ENCODE measurements at places on chromosomes 6 and 20.
A peak's percentile ranks its signal among the peaks of the same experiment; 100 is the strongest.

GRCh38 chr6:49636713-49637349, at the start of gene RHAG:
Gene RHAG (minus strand): TSS chr6:49636839. CDS start chr6:49636812, 27 bp downstream.
- no peak for DNase-seq

DNA sequence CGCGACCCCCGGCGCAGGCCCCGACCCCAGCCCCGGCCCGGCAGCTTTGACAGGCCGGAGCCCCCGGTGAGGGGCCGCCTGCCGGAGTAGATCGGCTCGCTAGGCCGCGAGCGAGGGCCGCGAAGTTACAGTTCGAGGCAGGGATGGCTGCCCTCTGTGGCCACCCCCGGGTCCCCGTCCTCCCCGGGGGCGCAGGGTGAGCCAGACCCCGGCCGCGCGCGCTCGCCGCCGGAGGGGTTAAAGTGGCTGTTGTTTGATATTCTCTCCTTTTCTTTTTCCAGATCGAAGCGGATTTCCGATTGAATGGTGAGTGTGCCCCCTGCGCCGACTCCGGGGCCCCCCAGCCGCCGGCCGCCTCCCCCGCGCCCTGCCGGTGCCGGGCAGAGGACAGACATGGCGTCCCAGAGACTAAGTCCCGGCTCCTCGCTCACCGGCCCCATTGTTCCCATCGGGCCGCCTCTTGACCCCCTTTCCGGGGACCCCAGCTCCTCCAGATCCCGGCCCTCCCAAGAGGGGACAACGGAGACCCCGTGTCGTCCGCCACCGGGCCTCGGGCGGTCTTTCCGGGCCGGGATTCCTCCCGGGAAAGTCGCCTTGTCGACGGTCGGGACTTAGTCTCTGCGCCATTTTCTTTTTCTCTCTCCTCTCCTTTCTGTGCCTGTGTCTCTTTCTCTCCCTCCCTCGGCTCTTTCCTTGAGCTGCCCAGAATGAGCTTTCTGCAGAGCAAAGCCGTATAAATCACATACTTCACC, 704 bp downstream of the TOP1 start:
- peak; percentile 46 for DNase-seq

- no peak for DNase-seq
Observed at GRCh38 chr6:7152462-7152861, 44.7 kb downstream of the RREB1 start.

DNA sequence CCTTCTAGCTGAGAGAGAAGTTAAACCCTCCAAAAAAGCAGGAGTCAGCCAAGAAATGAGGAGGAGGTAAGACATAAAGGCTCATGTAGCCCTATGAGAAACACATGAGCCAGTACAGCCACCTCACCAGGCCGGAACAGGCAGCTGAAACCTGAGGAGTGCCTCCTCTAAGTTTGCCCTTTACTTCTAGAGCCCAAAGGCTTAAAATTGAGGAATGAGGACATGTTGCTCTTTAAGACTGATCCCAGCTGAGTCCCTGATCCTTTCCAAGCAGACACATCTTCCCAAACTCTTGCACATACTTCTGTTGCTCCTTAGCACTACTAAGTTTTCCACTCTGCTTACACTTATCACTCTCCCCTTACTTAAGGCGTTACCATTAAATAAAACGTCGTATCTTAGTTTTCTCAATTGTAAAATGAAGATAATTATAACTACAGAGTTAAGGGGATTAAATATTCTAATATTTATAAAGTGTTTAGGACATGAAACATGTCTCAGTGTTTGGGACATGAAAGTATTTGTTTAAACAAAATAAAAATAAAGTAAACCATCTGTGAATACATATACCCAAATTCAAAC, 124.0 kb downstream of the OGFRL1 start:
- no peak for DNase-seq

DNA sequence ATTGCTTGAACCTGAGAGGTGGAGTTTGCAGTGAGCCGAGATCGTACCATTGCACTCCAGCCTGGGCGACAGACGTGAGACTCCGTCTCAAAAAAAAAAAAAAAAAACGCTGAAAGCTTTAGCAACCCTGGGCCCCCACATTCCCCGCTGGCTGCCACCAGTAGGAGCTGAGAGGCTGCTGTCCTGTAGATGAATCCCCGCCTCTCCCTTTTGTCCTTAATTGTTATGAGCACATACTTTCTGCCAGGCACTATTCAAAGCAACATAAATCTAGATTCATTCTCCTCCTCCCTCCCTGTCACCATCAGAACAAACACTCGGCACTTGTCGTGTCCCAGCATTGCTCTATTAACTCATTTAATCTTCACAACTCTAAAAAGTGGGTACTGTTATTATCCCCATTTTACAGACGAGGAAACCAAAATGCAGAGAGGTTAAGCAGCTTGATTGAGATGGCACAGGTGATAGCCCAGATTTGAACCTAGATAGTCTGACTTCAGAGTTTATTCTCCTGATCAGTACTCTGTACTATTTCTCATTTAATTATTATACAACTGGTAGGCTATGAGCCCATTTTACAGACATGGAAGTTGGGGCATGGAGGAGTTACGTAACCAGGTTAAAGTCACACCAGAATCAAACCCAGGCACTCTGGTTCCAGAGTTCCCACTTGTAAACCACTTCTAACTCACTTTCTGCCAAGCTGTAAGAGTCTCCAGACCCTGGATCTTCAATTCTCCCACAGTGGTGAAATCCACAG, 97.4 kb downstream of the EYA2 start:
- DNase-seq, result no peak

DNA sequence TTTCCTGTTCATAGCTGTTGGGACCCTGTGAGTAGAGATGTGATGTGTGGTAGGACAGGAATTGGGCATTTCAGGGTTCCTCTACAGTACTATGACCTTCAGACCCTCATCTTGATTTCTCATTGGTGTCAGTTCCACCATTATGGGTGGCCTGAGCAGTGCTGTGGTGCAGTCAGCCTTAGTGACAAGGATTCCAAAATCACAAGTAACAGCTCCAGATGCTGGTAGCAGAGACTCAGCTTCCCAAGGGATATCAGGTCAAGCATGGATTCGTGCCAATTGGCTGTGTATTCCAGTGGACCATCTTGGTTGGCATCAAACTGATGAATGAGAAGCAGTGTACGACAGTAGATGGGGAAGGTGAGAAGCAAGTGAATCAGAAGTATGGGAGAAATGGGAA, 3.8 kb downstream of the SMIM26 start:
- DNase-seq, result no peak

DNA sequence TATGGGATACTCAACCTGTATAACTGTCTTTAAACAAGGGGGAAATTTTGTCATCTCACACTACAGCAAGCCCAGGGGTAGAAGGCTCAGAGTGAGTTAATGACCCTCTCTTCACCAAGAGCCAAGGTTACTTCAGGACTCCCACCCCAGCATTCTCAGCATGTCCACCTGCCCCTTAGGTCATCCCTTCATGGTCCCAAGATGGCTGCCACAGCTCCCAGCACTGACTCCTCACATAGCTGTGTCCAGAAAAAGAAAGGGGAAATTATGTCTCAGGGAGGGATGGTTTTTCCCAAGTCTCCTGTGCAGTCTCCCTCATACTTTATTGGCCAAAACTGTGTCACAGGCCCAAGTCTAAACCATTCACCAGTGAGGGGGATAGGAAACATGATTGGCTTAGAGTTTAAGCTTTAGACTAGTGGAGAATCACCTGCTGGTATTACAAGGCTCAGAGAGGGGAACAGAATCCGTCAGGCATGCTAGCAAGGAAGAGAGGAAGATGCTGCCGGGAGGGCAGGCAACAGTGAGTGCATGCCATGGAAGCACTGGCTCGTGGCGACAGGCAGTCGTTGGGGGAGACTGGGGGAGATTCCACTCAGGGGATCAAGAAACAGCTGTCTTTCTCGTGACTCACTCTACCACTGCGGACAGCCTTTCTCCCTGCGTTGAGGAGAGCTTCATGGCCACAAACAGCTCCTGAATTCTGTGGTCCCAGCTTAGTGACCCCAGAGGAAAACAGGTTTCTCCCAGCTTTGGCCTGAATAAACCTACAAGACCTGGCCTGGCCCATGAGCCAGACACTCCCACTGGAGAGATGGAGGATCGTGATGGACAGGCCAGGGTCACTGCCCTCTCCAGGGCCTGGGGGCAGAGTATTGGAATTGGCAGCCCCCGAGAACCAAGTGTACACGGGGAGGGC, 37.2 kb downstream of the HM13 start:
- no peak for DNase-seq

- DNase-seq, result no peak
Observed at GRCh38 chr6:39945626-39946025, 11.4 kb upstream of the MOCS1 start.

DNA sequence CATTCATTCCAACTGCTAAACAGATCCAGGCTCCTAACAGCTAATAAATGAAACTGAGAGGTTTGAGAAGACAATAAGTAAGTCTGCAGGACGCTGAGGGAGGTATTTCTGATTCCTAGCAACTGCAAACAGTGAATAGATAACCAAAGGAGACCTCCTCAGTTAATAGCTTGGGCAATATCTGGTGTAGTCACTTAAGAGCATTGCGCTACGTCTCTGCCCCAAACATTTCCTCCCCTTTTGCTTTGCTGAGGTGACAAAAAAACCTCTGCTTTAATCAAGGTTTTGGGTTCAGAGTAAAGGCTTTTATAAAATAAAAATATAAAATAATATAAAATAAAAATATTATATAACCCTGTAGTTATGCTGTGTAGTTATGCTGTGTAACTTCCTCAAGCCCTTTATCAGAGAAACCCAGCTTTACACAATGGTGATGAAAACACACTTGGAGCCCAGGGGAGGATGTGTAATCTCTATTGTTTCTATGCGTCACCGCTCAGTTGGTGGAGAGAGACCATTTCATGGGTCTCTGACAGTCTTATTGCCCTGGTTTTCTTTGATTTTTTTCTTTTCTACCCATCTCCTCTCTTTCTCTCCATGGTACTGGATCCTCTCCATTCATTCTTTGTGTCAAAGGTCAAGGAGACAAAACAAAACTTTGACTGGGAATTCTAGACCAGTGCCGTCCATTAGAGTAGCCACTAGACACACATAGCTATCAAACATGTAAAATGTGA, 18.9 kb upstream of the CALHM5 start:
- DNase-seq, result no peak

DNA sequence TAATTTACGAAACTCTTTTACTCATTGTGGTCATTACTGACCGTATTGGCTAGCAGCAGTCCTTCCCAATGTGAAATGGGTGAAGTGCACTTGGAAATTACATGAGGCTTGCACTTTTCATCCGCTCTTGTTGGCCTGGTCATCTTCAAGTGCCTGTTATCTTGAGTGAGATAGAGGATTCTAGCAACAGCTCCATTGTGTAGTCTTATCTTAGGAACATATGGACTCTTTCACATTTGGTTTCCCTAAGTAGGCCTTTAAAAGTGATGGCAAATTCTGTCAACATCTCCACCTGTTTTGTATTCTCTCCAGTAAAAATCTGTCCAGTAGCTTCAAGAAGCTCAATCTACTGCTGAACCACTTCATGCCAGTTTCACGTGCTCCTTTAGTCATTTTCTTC, 114.8 kb upstream of the MARCKS start:
- no peak for DNase-seq

DNA sequence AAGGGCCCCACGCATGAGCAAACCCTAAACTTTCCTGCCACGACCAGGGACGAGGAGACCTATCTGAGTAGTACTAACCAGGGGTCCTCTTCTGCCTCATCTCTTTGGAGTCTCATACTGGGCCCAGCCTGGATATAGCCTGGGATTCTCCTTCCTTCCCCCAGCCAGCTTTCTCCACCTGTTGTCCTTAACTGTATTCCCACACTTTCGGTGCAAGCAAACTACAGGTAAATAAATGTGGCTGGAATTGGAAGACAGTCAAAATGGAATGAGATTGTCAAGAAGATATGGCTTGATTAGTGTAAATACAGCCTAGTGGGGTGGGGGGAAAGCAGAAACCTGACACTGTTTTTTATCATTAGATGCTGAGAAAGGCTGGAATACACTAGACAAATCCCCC, 23.5 kb upstream of the LY86 start:
- DNase-seq, result no peak

GRCh38 chr6:89311853-89312531, 3.1 kb downstream of the GABRR2 start:
- DNase-seq, result no peak

GRCh38 chr6:155676346-155676745, 220.7 kb upstream of the NOX3 start:
- no peak for DNase-seq

GRCh38 chr6:84597238-84597875, 167.0 kb downstream of the TBX18 start:
- DNase-seq, result no peak

- DNase-seq, result no peak
Observed at GRCh38 chr6:156890627-156891314, 113.6 kb downstream of the ARID1B start.

- no peak for DNase-seq
Observed at GRCh38 chr6:36739947-36740817, 42.6 kb downstream of the RAB44 start.

DNA sequence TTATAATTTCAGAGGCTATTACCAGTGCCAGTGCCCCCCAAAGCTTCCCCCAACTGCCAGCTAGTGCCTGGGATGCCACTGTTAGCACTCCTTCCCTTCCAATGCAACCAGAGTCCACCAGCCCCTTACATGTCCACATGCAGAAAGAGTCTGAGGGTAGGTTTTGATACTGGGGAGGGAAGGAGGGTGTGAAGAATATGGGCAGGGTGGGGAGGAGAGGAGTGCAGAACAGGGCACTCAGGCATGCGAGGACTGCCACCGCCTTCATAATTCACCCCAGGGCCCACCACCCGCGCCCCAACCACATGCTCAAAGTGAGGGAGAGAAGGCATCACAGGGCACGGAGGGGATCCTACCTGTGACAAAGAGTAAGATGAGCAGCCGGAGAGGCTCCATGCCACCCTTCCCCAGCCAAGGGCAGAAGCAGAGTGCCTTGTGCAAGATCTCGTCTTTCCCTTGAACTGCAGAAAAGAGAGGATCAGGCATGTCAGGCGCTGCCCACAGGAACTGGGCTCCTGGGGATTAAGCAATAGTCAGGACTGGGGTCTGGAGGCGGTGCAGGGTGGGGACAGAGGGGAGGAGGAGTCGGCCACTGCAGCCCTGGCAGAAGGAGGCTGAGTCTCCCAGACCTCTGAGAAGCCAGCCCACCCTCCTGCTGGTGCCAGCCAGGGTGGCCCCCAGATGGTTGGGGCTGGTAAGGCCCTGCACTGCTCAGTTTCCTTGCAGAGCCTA, at the start of gene TREM2:
TSS of gene TREM2 (minus strand) at position 430 of the 732 bp plus-strand sequence. CDS start at position 396, 34 bp downstream.
- DNase-seq, result no peak

- DNase-seq, result no peak
Observed at GRCh38 chr20:40457404-40457803, 231.6 kb downstream of the MAFB start.

GRCh38 chr6:14095437-14095836, 22.1 kb upstream of the CD83 start:
- no peak for DNase-seq

- DNase-seq, result no peak
Observed at GRCh38 chr6:52365317-52365716, 3.4 kb downstream of the PAQR8 start.

DNA sequence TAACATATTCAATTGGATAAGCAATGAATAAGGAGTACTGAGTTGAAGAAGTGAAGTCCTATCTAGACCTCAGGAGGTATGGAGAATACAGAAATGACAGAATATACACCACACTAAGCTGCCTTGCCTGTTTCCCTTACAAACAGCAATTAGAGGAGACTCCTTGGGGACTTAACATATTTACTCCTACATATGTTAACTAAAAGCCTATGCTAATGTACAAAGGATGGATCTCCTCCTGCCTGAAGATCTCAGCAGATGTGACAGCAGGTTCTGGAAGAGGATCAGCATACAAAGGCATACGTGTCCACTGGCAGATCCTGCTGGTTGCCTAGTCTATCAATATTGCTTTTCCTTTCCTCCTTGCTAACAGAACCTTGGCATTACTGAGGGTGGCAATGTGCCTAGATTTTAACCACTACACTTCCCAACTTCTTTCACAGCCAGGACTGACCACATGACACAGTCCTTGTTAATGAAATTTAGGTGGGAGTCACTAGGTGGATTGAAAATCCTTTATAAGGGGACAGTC, 29.6 kb downstream of the PRKN start:
- no peak for DNase-seq
